ENCODE measurements at places on chromosomes 2 and 18. TPM values are rescaled to one million over a fixed set of nuclear protein-coding genes. Genes with fewer than 3 reads are reported as not detected.

The ADAM23 gene
- total RNA-seq: 0.28 TPM

The KLHL41 gene
- total RNA-seq: not detected

The MEIS1 gene
- not detected for total RNA-seq

The MRPL30 gene
- 26.2 TPM for total RNA-seq

DNA sequence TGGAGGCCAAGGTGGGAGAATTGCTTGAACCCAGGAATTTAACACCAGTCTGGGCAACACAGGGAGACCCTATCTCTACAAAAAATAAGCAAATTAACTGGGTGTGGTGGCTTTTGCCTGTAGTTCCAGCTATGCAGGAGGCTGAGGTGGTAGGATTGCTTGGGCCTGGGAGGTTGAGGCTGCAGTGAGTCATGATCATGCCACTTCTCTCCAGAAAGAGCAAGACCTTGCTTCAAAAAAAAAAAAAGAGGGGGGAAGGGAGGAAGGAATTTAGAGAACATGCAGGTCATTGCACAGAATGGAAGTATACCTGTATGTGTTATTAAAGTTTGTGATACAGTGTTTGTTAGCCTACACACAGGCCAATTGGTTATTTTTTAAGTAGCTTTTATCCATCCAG lies 25.8 kb downstream of the PKP4 start:
- H3K36me3 ChIP-seq: peaks cover 6% of the 10 kb centered on the region
- no peak for DNase-seq
- no peak overlapping the region for H3K27ac ChIP-seq

DNA sequence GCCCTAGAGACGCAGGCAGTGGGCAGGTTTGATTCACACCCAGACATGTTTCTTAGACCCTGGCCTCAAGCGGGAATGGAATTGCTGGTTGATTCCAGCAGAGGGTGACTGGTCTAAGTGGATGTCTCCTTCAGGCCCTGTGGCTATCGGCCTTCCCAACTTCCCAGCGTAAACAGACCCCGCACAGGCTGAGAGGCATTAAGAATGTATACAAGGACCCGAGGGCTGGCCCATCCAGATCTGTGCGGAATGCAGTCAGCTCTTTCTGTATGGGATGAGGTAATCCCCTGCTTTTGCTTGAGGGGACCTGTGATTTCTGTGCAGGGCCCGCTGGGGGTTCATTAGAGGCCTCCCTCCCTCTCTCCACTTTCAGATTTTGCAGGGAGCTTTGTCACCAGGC lies 6.5 kb downstream of the ACKR3 start:
- H3K27ac ChIP-seq: no peak overlapping the region
- H3K4me1 ChIP-seq: no peaks in the 10 kb centered on the region
- no peak overlapping the region for H3K4me3 ChIP-seq
- DNase-seq: no peak
- H3K27me3 ChIP-seq: peaks cover 2% of the 10 kb centered on the region

DNA sequence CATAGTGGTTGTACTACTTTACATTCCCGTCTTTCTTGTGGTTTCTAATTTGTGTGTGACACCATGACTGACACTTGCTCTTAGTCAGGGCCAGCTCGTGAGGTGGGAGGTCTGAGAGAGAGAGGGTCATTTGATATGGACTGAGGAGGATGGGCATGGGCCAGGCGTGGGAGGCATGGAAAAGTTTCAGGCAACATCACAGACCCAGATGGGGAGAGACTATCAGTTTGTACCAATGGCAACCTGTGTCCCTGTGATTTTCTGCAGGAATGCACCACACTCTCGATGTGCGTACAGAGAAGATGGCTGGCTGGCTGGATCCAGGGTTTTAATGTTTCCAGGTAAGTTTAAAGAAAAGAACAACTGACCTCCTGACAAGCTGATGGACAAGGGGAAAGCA lies 273.6 kb downstream of the CYRIA start:
- no peak for DNase-seq
- H3K27me3 ChIP-seq: no peaks in the 10 kb centered on the region
- H3K36me3 ChIP-seq: no peaks in the 10 kb centered on the region
- H3K4me1 ChIP-seq: no peaks in the 10 kb centered on the region

DNA sequence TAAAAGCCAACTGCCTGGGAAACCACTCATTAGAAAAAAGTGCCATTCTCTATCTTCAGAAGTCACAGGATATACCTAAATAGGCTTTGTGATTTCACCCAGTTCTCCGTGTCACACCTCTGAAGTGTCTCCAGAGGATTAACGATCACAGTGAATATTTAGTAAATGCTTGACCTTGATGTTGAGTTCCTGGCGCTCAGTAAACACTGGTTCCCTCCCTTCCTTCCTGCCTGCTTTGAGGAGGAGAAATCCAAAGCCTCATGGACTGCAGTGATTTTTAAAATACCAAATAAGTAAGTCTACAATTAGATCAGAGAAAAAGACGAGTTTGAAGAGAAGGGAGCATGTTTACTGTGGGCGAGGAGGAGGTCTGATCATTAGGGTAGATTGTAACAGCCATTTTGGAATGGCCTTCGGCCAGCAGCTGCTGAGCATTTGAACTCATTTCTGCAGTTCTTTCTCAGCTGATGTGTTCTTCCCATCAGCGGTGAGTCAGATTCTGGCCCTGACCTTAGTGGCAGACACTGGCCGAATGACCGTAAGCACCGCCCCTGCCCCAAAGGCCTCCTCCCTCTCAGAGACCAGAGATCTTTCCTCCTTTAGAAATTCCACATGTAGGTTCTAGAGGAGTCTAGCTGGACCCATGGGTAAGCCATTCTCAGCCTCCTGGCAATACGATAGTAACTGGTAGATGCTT lies 62.1 kb upstream of the SLC16A14 start:
- H3K27me3 ChIP-seq: peaks cover 2% of the 10 kb centered on the region
- H3K36me3 ChIP-seq: peaks cover 2% of the 10 kb centered on the region
- DNase-seq: no peak

GRCh38 chr2:152465541-152465940 lies 130.6 kb downstream of the FMNL2 start:
- H3K4me1 ChIP-seq: peaks cover 5% of the 10 kb centered on the region
- no peak overlapping the region for H3K4me3 ChIP-seq
- H3K27me3 ChIP-seq: peaks cover 17% of the 10 kb centered on the region
- H3K36me3 ChIP-seq: no peaks in the 10 kb centered on the region

GRCh38 chr2:23385351-23385747 lies 370 bp downstream of the KLHL29 start:
- H3K36me3 ChIP-seq: no peaks in the 10 kb centered on the region
- no peak for DNase-seq
- peaks cover 20% of the 10 kb centered on the region for H3K4me1 ChIP-seq
- H3K27ac ChIP-seq: no peak overlapping the region
- H3K4me3 ChIP-seq: no peak overlapping the region

- H3K4me3 ChIP-seq: peak overlapping the region; percentile 80
- no peaks in the 10 kb centered on the region for H3K27me3 ChIP-seq
- peak overlapping the region; percentile 100 for H3K27ac ChIP-seq
- peak; percentile 69 for DNase-seq
- H3K4me1 ChIP-seq: peaks cover 70% of the 10 kb centered on the region
Observed at GRCh38 chr2:157897106-157897971, 21.2 kb upstream of the ACVR1 start.

- H3K4me3 ChIP-seq: no peak overlapping the region
- no peaks in the 10 kb centered on the region for H3K36me3 ChIP-seq
- H3K27me3 ChIP-seq: no peaks in the 10 kb centered on the region
- H3K27ac ChIP-seq: no peak overlapping the region
- no peak for DNase-seq
- H3K4me1 ChIP-seq: no peaks in the 10 kb centered on the region
Observed at GRCh38 chr2:205103699-205104098, 558.4 kb downstream of the PARD3B start.

- peaks cover 5% of the 10 kb centered on the region for H3K36me3 ChIP-seq
- H3K4me3 ChIP-seq: peak overlapping the region; percentile 72
- H3K4me1 ChIP-seq: peaks cover 93% of the 10 kb centered on the region
- DNase-seq: no peak
Observed at GRCh38 chr2:11752906-11753305, 6.5 kb downstream of the LPIN1 start.

- H3K27me3 ChIP-seq: peaks cover 24% of the 10 kb centered on the region
- no peaks in the 10 kb centered on the region for H3K36me3 ChIP-seq
Observed at GRCh38 chr2:174692256-174692919, 71.9 kb downstream of the CHRNA1 start.

- no peaks in the 10 kb centered on the region for H3K27me3 ChIP-seq
- no peaks in the 10 kb centered on the region for H3K36me3 ChIP-seq
- H3K4me1 ChIP-seq: peaks cover 3% of the 10 kb centered on the region
- H3K27ac ChIP-seq: no peak overlapping the region
- no peak for DNase-seq
Observed at GRCh38 chr2:158600155-158600802, 143.5 kb downstream of the PKP4 start.

GRCh38 chr2:52115750-52116149 lies 1083.8 kb upstream of the NRXN1 start:
- no peaks in the 10 kb centered on the region for H3K27me3 ChIP-seq
- no peaks in the 10 kb centered on the region for H3K36me3 ChIP-seq
- no peak overlapping the region for H3K4me3 ChIP-seq
- H3K4me1 ChIP-seq: no peaks in the 10 kb centered on the region
- H3K27ac ChIP-seq: no peak overlapping the region

- H3K36me3 ChIP-seq: peaks cover 1% of the 10 kb centered on the region
- H3K27ac ChIP-seq: no peak overlapping the region
- H3K27me3 ChIP-seq: peaks cover 12% of the 10 kb centered on the region
- no peaks in the 10 kb centered on the region for H3K4me1 ChIP-seq
- DNase-seq: no peak
- H3K4me3 ChIP-seq: no peak overlapping the region
Observed at GRCh38 chr18:45186832-45187231, 428.4 kb upstream of the SLC14A2 start.

DNA sequence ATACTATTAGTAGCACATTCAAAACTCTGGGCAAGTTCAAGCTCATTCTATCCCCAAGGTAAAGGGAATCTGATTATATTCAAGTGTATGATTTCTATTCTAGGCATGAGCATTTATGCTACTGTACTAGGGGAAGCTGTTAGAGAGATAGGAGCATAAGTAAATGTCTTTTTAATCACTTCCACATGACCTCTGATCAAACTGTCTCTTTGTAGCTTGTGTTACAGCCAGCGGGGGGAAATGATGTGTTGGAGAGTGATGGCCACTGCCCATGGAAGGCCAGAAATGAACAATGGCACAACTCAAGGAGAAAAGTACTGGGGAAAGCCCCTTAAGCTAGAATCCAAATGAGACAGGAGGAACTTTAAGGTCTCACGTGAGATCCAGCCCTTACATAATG lies 894.9 kb upstream of the CDH2 start:
- DNase-seq: no peak
- no peaks in the 10 kb centered on the region for H3K27me3 ChIP-seq
- H3K36me3 ChIP-seq: no peaks in the 10 kb centered on the region

DNA sequence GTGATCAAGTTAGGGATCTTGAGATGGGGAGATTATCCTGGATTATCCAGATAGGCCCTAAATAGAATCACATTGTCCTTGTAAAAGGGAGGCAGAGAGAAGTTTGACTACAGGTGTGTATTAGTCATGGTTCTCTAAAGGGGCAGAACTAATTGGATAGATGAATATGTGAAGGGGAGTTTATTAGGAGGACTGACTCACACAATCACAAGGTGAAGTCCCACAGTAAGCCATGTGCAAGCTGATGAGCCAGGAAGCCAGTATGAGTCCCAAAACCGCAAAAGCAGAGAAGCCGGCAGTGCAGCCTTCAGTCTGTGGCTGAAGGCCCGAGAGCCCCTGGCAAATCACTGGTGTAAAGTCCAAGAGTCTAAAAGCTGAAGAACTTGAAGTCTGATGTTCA lies 275.8 kb downstream of the KCNS3 start:
- no peaks in the 10 kb centered on the region for H3K4me1 ChIP-seq
- H3K4me3 ChIP-seq: no peak overlapping the region
- no peaks in the 10 kb centered on the region for H3K27me3 ChIP-seq
- no peak for DNase-seq
- H3K36me3 ChIP-seq: no peaks in the 10 kb centered on the region
- H3K27ac ChIP-seq: no peak overlapping the region

GRCh38 chr18:11146947-11147345 lies 2.4 kb downstream of the PIEZO2 start:
- peaks cover 41% of the 10 kb centered on the region for H3K27me3 ChIP-seq
- H3K4me1 ChIP-seq: no peaks in the 10 kb centered on the region
- H3K4me3 ChIP-seq: no peak overlapping the region

- no peak for DNase-seq
- no peak overlapping the region for H3K4me3 ChIP-seq
- H3K27me3 ChIP-seq: peaks cover 4% of the 10 kb centered on the region
- no peaks in the 10 kb centered on the region for H3K4me1 ChIP-seq
- H3K27ac ChIP-seq: no peak overlapping the region
Observed at GRCh38 chr2:23568211-23568610, 183.2 kb downstream of the KLHL29 start.

GRCh38 chr2:48069769-48070168 lies 163.5 kb upstream of the FBXO11 start:
- no peaks in the 10 kb centered on the region for H3K4me1 ChIP-seq
- no peak for DNase-seq
- peaks cover 14% of the 10 kb centered on the region for H3K27me3 ChIP-seq
- no peaks in the 10 kb centered on the region for H3K36me3 ChIP-seq
- H3K4me3 ChIP-seq: no peak overlapping the region
- no peak overlapping the region for H3K27ac ChIP-seq

DNA sequence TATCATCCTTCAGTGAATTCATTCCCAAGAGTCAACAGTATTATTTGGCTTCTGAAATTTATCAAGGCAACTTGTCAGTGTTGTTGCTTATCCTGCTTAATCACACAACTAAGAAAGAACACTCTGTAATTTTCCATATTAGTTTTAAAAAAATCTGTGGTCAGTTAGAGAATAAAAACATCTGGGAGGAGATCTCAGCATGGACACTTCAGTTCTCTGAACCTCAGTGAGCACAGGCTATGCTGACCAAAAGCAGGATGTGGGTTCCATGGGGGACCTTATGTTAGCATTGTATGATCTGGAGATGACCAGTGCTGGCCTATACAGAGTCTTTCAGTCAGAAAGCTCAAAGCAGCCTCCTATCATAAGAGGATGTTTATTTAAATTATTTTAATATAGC lies 79.1 kb upstream of the KLHL14 start:
- no peaks in the 10 kb centered on the region for H3K36me3 ChIP-seq
- H3K4me3 ChIP-seq: no peak overlapping the region
- no peak for DNase-seq
- H3K27me3 ChIP-seq: no peaks in the 10 kb centered on the region
- no peaks in the 10 kb centered on the region for H3K4me1 ChIP-seq

DNA sequence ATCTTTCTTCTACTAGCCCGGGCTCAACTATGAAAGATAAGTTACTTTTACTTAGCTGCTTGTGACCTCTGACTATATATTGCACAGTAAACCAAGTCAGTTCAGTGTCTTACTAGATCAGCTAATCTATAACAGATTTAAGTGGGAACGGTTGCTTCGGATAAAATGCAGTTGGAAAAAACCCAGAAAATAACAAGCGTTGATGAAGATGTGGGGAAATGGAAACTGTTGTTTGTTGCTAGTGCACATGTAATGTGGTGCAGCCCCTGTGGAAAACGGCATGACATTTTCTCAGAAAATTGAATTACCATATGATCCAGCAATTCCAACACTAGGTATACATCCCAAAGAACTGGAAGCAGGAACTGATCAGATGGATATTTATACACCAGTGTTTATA lies 248.5 kb downstream of the PRKCE start:
- DNase-seq: no peak
- H3K36me3 ChIP-seq: peaks cover 7% of the 10 kb centered on the region
- H3K4me3 ChIP-seq: no peak overlapping the region
- no peak overlapping the region for H3K27ac ChIP-seq
- H3K4me1 ChIP-seq: peaks cover 49% of the 10 kb centered on the region
